ENCODE measurements at places on chromosomes 11 and 22. TPM values are rescaled to one million over a fixed set of nuclear protein-coding genes. Genes with fewer than 3 reads are reported as not detected.

Gene CELSR1
- total RNA-seq = 3.0 TPM

- no peak for DNase-seq
Observed at GRCh38 chr11:2550606-2550970, 105.8 kb downstream of the KCNQ1 start.

DNA sequence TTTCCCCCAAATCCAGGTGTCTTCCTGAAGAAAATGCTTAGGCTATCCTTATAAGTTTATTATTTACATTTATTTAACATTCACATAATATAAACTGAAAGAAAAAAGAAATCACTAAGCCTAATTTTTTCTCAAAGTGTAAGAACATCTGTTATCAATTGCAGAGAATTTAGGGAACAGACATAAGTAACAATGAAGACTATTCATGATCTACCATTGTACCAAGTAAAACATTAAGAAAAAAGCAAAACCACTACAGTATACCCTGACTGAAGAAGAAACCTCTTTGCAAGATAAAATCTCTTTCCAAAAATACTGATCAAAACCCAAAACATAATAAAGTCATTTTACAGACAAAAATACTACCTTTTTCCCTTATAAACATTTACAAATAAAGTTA lies 60.5 kb downstream of the NUP98 start:
- no peak for DNase-seq

Gene NEFH
- total RNA-seq = 0.21 TPM

DNA sequence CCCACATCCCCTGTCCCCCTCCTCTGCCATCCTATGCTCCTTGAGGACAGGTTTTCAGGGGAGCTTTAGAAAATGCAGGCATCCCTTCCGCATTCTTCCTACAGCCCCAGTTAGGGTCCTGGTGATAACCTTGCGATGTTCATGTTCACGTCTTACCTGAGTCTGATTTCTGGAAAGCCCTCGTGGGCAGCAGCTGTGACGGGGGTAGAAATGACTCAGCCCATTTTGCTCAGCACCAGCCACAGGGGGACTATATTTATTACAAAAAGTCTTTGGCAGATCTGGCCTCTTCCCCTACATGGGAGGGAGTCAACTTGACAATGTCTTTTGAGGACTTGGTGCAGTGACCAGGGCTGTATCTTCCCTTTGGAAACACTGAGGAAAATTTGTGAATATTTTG lies 12.3 kb downstream of the PKNOX2 start:
- DNase-seq = no peak

DNA sequence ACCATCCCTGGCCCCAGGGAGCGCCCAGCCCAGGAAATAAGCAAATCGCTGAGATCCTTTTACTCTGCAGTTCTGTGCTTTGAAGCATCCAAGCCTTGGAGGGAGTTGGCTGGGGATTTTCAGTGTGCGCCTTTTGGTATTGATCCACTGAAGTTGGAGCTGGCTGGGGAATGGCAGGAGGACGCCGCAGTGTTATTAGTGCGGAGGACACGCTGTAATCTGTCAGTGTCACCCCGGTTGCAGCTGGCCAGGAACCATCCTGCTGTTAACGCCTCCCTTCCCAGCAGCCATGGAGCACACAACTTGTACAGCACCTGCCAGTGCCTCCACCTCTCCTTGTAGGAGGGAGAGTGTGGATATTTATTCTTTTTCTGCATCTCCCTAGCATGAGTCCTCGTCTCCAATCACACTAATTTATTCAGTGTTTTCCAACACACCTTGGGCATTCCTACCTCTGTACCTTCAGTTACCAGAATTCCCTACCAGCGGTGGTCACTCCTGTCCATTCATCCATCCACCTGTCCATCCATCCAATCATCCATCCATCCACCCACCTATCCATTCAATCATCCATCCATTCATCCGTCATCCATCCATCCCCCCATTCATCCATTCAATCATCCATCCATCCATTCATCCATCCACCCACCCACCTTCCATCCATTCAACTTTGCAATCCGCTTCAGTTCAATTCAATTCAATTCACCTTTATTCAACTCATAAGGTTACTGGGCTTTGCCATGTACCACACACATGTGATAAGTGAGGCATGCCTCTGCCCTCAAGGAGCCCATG lies 21.9 kb upstream of the EIF3D start:
- no peak for DNase-seq

Gene PGA5
- not detected for total RNA-seq
